ENCODE measurements at places on chromosomes 16 and 17. TPM values are rescaled to one million over a fixed set of nuclear protein-coding genes. Genes with fewer than 3 reads are reported as not detected.
A peak's percentile ranks its signal among the peaks of the same experiment; 100 is the strongest.

GRCh38 chr17:732067-732901 lies at the start of gene TLCD3A:
TLCD3A (plus strand) TSS chr17:732596; CDS start chr17:732648, 52 bp downstream.
- peak; percentile 58 for DNase-seq

DNA sequence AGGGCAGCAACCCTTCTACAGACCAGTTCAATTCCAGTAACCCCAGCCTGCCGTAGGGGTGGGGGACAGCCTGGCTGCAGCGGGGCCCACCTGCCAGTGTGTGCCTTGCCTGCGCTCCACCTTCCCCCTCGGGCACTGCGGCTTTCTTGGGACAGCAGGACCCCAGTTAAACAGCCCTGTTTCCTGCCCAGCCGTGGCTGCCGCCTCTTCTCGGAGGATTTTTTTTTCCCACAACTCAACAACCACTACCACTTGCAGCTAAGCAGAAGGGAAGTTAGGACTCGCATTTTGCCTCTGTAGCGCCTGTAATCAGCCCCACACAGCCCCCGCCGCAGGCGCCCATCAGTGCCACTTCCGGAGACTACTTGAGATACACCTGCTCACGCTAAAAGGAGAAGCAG lies 76.1 kb downstream of the RAI1 start:
- DNase-seq = no peak

GRCh38 chr16:54173490-54173889 lies 113.1 kb downstream of the IRX3 start:
- DNase-seq = no peak

GRCh38 chr16:14354561-14355351 lies 275.3 kb downstream of the PARN start:
- peak; percentile 15 for DNase-seq

DNA sequence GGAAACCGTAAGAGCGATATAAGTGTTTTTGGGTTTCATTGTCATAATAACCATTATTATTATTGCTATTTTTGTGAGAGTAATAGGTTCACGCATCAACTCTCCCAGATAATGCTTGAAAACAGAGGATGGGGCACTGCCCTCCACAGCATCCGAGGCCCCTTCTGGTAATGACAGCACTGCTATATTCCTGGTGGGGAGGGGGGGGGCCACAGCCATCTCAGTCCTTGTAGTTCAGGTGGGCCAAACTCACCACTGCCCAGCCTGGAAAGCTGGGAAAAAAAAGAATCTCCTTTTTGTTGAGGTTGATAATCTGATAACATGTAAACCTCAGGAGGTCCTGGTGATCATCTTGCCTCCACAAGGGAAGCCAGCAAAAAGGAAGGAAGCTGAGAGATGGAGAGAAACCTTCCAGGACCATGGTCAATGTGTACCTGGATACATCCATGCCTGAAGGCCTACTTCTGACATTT lies 706 bp downstream of the C16orf95 start:
- no peak for DNase-seq

- no peak for DNase-seq
Observed at GRCh38 chr17:72771734-72772133, 320.8 kb downstream of the SLC39A11 start.

- no peak for DNase-seq
Observed at GRCh38 chr17:49936386-49936785, 32.6 kb upstream of the DLX4 start.

The INCA1 gene
- not detected for total RNA-seq

The WNT9B gene
- total RNA-seq = not detected

GRCh38 chr16:84524346-84524920 lies 20.0 kb upstream of the MEAK7 start:
- no peak for DNase-seq

- DNase-seq = peak; percentile 42
Observed at GRCh38 chr17:27408891-27409290, 47.4 kb upstream of the KSR1 start.

- DNase-seq = no peak
Observed at GRCh38 chr17:32882029-32882428, 5.1 kb upstream of the MYO1D start.

- no peak for DNase-seq
Observed at GRCh38 chr17:32697728-32698625, 178.9 kb downstream of the MYO1D start.

The SALL1 gene
- total RNA-seq = 0.16 TPM

DNA sequence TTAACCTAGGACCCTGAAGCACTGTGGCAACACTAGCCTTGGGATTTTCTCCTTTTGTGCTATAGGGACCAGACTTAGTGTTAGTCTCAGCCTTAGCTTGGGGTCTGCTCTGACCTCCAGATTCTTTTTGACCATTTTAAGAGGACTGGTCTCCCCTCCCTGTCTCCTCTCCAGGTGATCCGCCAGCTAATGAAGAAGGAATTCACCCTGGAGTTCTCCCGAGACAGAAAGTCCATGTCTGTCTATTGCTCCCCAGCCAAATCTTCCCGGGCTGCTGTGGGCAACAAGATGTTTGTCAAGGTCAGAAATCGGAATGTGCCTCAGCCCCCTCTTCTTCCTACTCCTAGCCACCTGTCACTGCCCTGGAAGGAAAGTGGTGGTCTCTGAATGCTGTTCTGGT lies 19.5 kb downstream of the ATP2A1 start:
- no peak for DNase-seq

The HOXB6 gene
- 0.63 TPM for total RNA-seq

DNA sequence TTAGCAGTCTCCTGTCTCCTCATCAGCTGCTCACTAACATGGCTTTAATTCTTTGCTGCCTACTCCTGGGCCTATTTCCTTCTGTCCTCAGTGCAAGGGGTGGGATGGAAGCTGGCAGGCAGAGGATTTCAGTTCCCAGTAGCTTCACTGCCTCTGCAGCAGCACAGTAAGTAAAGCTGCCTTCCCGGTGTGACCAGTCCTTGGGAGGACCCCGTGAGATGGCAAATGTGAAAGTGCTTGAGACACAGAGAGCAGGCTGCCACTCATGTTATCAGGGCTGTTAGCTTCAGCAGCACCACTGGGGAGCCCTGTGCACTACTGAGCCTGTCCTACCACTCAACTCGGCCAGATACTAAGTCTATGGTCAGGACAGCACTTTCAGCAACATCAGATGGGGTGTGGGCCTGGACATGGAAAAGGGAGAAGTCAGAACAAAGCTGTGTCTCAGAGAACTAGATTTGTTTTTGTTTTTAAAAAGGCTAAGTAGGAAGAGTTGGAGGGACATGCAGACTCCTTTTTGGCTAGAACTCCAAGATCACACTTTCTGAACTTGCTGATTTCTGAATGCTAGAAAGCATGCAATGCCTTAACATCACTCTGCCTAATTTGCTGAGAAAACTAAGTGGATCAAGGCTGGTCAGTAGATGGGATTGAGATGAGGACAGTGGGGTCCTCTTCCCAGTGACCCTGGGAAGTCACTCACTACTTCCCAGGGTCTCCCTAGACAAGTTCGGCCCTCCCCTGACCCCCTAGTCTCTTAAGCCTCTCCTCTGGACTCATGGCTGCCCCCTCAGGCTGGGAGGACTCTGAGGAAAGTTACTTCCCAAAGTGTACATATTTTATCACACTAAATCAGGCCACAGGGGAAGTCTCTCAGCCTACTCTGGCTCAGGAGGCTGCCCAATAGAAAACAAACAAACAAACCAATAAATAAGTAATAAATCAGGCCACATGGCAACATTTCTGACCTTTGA lies 1.1 kb downstream of the ACSF2 start:
- peak; percentile 34 for DNase-seq

DNA sequence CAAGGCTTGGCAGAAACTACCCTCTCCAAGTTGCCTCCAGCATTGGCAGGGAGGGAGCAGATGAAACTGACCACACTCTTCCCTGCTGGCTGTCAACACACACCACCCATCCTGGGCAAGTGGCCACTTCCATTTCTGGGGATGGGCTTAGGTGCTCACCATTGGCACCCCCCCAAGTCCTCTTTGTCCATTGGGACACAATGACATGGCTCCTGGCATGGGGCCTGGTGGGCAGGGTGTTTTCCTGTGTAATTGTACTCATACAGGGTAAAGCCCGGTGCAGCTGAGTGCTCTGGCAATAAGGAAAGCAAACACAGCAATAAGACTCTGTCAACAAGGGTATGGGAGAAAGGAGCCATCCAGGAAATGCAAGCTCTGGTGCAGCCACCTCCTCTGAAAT lies 22.6 kb downstream of the SCNN1B start:
- DNase-seq = no peak

- no peak for DNase-seq
Observed at GRCh38 chr16:4325253-4325758, 9.4 kb downstream of the GLIS2 start.

DNA sequence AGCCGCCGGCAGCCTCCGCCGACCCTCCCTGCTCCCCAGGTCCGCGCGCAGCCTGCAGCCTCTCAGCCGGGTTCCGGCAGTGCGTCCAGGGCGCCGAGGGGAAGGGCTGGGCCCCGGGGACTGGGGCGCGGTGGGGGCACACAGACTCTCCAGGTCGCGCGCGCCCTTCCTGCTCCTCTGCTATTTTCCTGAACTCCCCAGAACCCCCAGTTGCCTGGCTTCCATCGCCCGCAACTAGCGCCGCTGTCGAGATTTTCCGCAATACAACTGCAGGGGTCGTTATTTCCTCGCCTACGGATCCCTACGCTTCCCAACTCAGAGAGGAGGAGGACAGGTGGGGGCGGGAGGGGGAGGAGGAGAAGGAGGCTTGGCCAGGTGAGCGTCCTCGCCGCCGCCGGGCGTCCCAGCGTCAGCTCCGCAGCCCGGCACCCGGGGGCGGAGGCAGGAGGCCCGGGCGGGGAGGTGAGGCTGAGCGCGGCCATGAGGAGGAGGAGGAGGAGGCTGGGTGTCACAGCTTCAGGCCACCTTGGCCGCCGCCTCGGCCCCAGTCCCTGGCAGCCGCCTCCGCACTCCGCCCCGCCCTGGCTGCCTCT lies at the start of gene CA10:
TSS of gene CA10 (minus strand) at position 265 of the 593 bp plus-strand sequence.
- no peak for DNase-seq

- DNase-seq = peak; percentile 71
Observed at GRCh38 chr17:49227436-49228261, 2.9 kb downstream of the PHOSPHO1 start.

DNA sequence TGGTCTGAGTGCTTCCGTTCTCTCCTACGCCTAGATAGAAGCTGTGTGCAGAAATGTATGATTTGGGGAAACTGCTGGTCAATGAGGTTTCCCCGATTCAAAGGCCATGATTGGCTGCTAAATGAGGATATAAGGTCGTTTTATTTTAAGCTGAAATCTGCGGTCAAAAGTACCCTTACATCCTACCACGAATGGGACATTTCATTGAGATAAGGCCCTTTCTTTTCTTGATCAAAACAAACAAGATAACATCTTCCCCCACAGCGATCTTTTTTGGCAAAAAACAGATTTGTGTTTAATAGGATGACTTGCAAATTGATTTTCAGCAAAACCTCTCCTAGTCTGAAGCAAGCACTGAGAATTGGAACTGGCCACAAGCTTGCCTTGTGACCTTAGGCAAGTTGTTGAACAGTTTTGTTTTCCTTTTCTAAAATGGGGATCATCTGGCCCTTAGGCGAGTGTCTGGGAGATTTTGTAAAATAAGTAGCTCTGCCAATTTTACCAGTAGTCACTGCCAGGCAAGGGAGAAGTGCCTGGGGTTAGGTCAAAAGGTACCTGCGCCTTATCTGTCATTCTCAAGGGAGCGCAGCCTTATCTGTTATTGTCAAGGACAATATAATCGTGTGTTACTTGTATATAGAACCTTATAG lies 635 bp downstream of the SCPEP1 start:
- peak; percentile 39 for DNase-seq

DNA sequence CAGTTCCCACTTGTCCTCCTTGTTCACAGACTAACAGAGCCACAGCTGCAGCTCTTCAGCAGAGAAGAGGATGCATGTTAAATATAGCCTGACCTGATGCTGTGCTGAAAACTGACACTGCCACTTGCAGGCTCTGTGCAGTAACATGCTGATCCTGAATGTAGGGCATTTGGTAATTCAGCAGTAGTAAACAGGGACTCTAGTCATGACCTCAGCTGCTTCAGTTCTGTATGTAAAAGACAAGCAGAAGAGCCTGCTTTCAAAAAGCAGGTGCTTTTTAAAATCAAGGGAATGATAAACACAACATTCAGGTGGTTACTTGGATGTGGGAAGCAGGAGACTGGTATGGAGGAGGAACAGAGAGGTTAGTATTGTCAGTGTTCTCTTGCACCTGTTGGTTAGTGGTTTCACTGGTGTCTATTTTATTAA lies 33.8 kb downstream of the ESRP2 start:
- DNase-seq = no peak

- DNase-seq = no peak
Observed at GRCh38 chr16:62755938-62756337, 719.7 kb upstream of the CDH8 start.

The DHRS7C gene
- not detected for total RNA-seq

The TPPP3 gene
- total RNA-seq = 0.74 TPM

The ADAP2 gene
- 0.90 TPM for total RNA-seq

DNA sequence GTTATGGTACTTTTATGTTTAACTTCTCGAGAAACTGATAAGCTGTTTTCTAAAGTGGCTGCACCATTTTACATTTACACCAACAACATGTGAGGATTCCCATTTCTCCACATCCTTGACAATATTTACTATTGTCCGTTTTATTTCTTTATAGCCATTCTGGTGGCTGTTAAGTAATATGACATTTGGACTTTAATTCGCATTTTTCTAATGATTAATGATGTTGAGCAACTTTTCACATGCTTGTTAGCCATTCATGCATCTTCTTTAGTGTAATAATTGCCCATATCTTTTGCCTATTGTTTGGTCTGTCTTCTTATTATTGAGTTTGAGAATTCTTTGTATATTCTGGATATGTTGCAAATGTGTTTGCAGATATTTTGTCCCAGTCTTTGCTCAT lies 114.2 kb downstream of the DNAH9 start:
- no peak for DNase-seq

The ST6GALNAC2 gene
- not detected for total RNA-seq

The ENPP7 gene
- total RNA-seq = not detected
